ENCODE measurements at places on chromosomes 16 and 17. TPM values are rescaled to one million over a fixed set of nuclear protein-coding genes. Genes with fewer than 3 reads are reported as not detected.

Gene MYH2
- total RNA-seq, result not detected

DNA sequence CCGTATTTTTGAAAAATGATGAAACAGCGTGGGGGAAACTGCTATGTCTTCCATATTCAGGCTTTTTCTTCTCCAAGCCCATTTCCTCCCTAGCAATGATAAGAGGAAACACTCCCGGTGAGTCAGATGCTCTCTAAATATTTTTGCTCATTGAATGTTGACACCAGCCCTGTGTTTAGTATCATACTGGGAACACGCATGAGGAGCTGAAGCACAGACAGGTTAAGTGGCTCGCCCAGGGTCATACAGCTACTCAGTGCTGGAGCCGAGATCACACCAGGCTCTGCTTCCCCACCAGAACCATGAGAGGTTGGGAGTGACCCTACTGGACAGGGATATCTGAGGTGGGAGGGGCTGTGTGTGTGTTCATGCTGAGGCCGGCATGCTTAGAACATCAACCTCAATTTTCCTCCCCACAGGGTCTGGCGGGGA is 37.8 kb upstream of the ADGRG1 start:
- peak; percentile 61 for DNase-seq

- DNase-seq, result no peak
These were observed 5.8 kb downstream of the EXOC7 start for GRCh38 chr17:76097716-76098295.

DNA sequence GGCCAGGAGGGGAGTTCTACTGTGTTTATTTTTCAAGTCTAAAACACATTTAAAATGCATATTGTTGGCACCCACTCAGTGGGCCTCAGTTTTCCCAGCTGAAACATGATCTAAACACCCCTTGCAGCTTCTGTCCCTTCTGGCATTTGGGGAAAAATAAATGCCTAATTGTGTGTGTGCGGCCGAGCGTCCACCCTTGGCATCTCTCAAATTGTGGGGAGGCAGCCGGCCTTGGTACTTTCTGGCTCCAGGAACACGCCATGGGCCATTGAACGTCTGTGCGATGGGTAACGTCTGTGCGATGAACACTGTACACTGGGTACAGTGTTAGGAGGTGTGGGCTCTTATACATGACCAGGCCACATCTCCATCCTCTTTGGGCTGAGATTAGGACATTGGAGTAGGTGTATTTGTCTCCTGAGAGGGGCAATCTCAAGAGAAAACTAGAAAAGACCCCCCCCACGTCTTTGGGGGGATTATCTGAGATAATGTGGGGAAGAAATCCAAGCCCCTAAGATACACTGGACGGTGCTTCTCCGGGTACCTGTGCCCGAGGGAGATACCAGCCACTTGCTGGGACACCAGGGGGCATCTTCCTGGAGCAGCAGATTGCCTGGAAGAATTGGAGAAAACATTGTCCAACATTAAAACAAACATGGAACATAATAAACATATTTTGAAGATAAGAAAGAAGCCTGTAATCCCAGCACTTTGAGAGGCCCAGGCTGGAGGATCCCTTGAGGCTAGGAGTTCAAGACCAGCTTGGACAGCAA is 54.9 kb downstream of the RAB11FIP4 start:
- DNase-seq, result no peak

Gene CHST6
- total RNA-seq, result not detected

GRCh38 chr17:67111327-67111726 is 67.0 kb downstream of the CACNG1 start:
- DNase-seq, result no peak

DNA sequence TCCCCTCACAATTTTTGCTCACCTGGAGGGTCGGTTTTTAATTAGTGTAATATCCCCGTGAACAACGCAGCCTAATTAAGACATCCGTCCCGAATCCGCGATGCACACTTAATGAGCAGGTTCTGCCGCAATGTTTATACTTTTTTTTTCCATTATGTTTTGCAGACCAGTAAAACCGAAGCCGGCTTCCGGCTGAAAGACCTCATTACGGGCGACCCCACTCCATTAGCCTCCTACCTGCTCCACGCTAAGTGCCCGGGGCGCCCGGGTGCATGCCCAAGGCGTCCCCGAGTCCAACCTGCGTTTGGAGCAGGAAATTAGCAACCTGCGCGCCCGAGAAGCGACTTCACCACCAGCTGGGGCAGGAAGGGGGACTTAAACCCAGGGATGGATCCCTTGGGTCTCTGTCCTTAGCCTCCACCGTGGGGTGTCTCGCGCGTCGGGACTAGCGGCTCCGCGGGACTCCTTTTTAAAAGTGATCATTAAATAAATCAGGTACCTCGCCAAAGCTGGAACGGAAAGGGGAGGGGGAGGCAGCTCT is 1.7 kb downstream of the RBFOX3 start:
- DNase-seq, result no peak

GRCh38 chr16:78562650-78563049 is 463.2 kb downstream of the WWOX start:
- DNase-seq, result no peak

Gene SOX15
- 68.0 TPM for total RNA-seq

Gene HIC1
- 6.5 TPM for total RNA-seq

Gene CRHR1
- 0.76 TPM for total RNA-seq

GRCh38 chr16:28561557-28562187 is 8.0 kb downstream of the SGF29 start:
- no peak for DNase-seq

DNA sequence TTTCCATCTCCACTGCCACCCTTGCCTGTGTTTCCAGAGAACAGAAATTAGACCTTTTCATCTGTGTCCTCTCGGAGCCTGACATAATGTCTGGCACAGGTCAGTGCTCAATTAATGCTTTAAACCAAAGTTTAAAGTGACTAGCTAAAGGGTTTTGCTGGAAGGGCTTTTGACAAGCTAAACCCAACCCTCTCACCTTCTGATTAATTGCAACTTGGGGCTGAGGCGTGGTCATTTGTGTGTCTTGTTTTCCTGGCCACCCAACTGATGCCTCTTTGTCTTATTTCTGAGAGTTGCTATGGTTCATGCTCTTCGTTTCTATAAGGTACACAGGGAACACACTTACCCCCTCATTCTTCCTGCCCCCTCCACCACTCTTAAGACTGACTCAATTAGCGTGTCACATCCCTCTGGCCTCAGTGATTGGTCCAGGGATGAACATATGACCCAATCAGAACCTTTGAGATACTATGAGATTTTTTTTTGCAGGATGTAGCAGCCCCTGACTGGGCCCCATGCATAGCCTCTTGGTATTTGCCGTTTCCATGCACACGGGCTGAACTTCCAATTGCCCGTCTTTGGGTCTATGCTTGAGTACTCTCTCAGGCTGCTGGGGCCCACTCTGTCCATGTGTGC is 15.8 kb upstream of the BRD7 start:
- no peak for DNase-seq

Data from suprapubic skin (tissue), 4 donors.